ENCODE measurements at places on chromosomes 3 and 15.

DNA sequence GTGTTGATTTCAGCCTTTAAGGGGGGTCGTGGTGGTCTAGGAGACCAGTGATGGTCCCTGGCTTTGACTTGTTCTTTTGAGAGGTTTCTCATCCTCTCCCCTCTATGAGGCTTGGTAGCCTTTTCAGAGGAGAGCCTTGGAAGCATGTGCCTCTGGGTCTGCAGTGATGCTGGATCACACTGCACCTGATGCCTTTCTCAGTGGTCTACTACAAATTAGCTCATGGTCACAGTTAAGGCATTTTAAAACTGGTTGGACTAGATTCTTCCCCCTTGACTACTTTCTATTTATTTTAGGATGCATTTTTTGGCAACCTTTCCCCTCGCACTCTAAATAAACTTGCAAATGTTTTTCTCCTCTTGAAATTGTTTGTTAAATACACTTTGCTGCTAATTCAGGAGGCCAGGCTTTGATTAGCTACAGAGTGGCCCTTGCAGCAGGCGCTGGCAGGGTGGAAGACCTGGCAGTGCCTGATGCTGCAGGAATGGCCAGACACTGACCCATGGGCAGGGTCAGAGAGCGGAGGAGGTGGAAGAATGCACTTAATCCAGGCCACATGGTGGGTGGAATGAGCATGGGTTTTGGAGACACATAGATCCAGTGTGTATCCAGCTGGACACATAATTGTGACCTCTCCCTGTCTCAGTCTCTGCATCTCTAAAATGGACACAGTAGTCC, 318.8 kb upstream of the CTDSPL start:
- DNase-seq = no peak

GRCh38 chr15:94370206-94370935, 139.0 kb downstream of the MCTP2 start:
- no peak for DNase-seq

DNA sequence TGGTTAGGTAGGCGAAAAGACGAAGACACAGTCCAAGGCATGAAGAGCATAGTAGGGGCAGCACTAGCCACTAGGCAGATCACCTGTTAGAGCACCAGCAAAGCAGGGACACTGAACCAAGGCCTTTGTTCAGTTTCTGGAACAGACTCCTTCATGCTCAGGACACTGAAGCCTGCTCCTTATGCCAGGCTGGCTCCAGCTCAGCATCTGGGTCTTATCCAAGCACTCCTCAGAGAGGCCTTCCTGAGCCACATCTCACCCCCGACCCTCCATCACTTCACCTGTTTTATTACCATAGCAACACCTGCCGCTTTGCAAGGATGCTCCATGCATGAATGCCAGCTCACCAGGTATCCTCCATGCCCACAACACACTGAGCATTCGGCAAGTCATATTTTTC, 206.3 kb upstream of the CHRNA7 start:
- DNase-seq = no peak

- no peak for DNase-seq
Measured at GRCh38 chr3:161510510-161511260, 14.1 kb downstream of the OTOL1 start.

DNA sequence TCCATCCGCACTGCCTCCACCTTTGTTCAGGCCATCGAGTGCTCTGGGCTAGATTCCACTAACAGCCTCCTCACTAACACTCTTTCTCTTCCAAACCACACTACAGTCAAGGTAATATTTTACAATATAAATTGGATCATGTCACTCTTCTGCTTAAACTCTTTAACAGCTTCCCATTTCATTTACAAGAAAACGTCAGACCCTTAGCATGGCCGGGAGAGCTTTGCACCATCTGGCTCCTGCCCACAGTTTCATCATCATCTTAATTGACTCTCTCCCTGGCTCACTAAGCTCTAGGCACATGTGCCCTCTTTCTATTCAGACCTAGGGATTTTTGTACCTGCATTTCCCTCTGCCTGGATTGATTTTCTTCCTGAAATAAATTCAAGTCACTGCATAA, 354.7 kb downstream of the FGF12 start:
- DNase-seq = no peak

GRCh38 chr15:98728811-98729160, 80.4 kb downstream of the IGF1R start:
- no peak for DNase-seq

DNA sequence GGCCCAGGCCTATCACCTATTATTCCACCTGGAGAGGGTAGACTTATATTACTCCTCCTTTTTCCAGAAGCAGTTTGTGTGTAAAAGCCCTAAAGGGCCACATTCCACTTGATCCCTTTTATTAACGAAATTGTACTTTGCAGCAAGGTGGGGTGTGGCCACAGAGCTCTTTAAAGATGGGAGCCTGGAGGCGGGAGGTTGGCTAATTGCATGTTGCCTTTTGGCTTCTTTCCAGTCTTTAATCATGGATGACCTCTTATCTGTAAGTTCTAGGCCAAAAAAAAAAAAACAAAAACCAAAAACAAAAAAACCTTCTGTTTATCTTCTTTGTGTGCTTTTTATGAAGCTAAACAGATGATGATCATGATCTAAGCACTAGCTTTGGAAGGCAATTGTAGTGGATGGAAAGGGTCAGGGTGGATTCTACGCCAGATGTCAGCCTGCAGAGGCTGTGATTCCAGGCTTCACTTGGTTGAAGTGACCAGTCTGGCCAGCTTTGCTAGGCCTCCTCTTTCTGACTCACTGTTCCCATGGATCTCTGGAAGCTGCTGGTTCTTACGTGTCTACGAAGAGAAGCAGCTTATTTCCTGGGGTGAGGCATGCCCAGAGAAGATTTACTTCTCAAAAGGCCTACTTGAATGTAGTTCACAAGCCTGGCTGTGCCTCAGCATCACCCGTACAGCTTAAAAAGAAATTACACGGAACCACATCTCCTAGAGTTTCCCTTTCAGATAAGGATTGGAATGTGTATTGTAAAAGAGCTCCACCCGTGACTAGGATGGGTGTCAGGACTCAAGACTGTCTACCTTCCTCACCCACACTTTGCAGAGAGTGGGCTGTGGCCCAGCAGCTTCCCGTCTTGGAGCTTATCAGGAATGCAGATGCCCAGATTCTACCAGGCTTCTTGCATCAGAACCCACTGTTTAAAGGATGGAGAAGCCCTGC, 330.9 kb upstream of the C2CD4B start:
- DNase-seq = no peak

GRCh38 chr3:78912259-78912658, 855.5 kb downstream of the ROBO1 start:
- DNase-seq = no peak

Data from stimulated activated CD4-positive, alpha-beta T cell treated with anti-CD3 and anti-CD28 coated beads, TNF-alpha, amount 100 ng/mL, for 48 hours (primary cell).